Hematopoietic multipotent progenitor cell (in vitro differentiated cells): ENCODE measurements at places on chromosomes 6 and 20. TPM values are rescaled to one million over a fixed set of nuclear protein-coding genes. Genes with fewer than 3 reads are reported as not detected.

- no peak for DNase-seq
These were observed 54.8 kb downstream of the CEP43 start for GRCh38 chr6:167053895-167054530.

ISM1 gene
- 0.27 TPM for total RNA-seq

- DNase-seq = no peak
These were observed 5.6 kb downstream of the PLCG1 start for GRCh38 chr20:41142919-41143318.

MCCD1 gene
- total RNA-seq = not detected

ALDH5A1 gene
- 14.5 TPM for total RNA-seq

PTCHD4 gene
- under 0.01 TPM for total RNA-seq

GRCh38 chr20:53080969-53081871, 109.1 kb downstream of the TSHZ2 start:
- no peak for DNase-seq
